ENCODE measurements at places on chromosomes 12 and 14.
A peak's percentile ranks its signal among the peaks of the same experiment; 100 is the strongest.

GRCh38 chr14:103186909-103187586, 63.8 kb downstream of the TNFAIP2 start:
- DNase-seq = no peak

- peak; percentile 3 for DNase-seq
Observed at GRCh38 chr14:104356020-104356737, 217.8 kb downstream of the KIF26A start.

GRCh38 chr12:101076921-101077320, 133.1 kb downstream of the SLC5A8 start:
- no peak for DNase-seq

DNA sequence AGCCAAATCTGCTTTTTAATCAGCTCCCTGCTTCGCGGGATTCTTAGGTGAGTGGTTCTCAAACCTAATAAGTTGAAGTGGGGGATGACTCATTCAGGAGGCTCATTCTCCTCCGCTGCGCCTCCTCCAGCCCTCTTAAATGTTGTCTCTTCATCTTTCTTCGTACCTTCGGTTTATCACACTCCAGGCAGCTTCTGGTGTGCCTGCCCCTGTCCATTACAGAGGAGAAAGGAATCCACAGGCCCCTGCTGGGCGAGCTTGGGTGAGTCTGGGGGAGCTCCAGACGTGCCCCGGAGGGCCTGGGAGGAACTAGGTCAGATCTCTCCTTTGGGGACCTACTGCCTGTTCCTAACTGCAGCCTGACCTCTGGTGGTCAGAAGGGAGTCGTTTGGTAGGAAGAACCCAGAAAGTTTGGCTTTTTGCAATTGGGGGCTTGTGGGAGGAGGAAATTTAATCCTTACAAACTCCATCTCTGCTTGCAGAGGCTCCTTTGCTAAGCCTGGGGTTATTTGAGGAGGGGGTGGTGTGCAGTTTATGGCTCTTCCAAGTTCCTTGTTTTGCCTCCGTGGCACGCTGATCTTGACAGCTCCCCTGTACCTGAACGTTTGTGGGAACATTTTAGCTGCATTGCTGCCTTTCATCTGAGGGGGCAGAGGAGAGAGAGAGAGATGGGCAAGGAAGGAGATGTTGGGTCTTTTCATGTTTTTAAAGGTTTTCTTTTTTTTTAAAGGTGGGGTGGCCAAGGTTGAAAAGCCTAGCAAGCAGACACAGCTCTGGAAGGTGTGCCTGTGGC, 84.1 kb upstream of the GNG2 start:
- DNase-seq = peak; percentile 87

GRCh38 chr12:40104461-40105264, 1.2 kb downstream of the SLC2A13 start:
- no peak for DNase-seq

Measured in posterior cingulate gyrus (tissue), 11 donors.